Fibroblast of skin of right quadriceps (primary cell): ENCODE measurements at places on chromosomes 12 and 14.

- DNase-seq: no peak
Measured at GRCh38 chr12:38279756-38280155, 36.8 kb upstream of the ALG10B start.

DNA sequence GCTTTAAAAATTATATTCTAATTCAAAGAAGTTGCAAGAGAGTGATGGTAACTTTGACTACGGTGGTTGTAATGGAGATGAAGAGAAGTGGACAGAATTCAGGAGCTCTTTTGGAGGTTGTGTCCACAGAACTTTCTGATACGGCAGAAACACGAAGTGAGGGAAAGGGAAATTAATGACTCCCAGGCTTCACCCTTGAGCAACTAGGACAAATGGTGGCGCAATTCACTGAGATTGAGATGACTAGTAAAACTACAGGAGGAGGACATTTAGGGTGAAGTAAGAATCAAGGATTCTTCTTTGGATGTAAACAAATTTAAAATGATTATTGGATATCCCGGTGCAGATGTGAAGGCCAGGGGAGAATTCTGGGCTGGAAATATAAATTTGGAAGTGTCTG is 212.6 kb downstream of the PTPRO start:
- peak; percentile 11 for DNase-seq

DNA sequence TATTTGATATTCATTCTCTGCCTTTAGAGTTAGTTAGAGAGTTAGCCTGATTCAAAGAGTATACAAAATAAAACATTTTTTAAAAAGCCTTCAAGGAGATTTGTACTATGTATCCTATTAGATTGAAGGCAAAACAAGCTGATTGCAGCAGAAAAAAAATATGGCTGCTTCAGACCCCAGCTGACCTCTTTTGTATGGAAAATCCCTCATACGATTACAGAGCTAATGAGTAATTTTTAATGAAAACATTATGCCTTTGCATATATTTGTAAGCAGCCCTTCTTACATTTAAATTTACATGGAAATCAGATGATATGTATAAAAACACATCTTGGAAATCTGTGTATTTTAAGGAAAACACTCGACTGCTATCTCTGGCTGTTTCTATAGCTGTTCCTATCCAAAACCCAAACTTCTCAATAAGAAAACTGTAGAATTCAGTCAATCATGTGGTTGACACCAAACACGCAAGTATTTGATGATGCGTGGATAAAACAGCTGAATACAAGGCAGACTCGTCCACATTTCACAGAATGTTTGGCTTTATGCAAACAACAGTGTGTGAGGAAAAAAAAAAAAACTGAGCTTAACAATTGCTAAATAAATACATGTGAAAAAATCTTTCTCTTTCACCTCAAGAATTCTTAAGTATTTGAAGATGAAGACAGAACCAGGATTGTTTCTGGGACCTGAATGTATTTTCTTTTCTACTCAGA is 275.3 kb downstream of the EGLN3 start:
- DNase-seq: peak; percentile 69

DNA sequence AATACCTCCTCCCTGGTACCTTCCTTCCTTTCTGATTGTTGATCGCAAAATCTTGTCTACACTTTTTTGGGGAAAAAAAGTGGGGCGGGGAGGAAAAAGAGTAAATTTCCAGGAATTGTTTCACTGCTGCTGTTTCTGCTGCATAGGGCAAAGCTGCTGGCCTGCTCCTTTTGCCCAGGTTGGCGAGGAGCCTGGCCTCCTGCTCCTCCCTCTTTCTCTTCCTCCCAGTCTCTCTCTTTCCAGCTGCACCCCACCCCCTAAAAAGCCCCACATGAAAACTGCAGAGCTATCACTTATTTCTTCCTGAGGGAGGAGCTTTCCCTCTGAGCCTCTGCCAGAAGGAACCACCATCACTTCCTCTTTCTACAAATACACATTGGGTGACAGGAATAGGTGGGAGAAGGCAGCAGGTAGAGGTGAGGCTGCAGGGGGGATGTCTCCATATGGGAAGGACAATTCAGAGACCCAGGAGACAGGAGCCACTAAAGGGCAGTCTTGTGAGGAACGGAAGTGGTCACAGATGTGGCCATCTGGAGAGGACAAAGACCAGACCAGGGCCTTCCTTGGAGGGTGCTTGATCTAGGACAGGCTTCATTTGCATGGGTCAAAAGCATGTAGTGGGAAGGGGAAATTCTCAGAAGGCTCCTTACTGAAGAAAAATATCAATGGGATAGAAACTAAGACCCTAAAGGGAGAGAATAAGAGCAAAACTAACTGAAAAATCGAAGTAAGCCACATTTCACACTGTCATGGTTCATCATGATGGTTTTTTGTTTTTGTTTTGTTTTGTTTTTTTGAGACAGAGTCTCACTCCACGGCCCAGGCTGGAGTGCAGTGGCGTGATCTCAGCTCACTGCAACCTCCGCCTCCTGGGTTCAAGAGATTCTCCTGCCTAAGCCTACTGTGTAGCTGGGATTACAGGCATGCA is 14.8 kb downstream of the ZBTB39 start:
- DNase-seq: no peak

- DNase-seq: no peak
Measured at GRCh38 chr14:24011051-24011450, 22.3 kb downstream of the DHRS4L2 start.

DNA sequence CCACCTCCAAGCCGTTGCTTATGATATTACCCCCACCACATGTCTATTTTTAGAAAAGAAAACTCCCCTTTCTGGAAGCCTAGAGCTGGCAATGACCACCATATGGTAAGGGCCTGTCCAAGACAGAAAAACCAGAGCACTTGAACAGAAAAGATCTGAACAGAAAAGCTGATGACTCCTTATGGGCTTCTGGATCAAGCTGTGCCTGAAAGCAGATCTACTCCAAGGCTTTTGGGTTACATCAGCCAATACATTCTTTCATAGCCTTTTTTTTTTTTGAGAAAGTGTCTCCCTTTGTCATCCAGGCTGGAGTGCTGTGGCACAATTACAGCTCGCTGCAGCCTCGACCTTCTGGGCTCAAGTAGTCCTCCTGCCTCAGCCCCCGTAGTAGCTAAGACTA is 16.8 kb upstream of the OAS2 start:
- DNase-seq: no peak

DNA sequence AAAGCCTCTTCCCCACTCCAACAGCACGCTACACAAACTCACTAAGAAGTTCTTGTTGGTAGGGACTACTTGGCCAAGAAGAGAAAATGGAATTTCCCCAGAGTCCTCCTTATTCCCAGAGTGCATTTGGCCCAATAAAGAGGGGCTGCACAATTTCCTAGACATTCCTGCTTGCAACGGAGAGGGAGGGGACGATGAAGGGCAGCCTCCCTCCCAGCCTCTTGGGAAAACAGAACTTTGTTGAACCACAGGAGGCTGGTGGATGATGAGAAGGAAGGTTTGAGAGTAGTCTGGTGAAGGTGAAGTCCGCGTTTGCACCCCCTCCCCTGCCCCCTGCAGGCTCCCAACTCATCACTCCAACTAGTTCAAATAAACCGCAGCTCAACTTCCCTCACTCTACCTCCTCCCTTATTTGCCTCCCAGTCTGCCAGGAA is 19.1 kb upstream of the TBX3 start:
- no peak for DNase-seq

- no peak for DNase-seq
Measured at GRCh38 chr12:118984161-118984943, 3.0 kb downstream of the SRRM4 start.

DNA sequence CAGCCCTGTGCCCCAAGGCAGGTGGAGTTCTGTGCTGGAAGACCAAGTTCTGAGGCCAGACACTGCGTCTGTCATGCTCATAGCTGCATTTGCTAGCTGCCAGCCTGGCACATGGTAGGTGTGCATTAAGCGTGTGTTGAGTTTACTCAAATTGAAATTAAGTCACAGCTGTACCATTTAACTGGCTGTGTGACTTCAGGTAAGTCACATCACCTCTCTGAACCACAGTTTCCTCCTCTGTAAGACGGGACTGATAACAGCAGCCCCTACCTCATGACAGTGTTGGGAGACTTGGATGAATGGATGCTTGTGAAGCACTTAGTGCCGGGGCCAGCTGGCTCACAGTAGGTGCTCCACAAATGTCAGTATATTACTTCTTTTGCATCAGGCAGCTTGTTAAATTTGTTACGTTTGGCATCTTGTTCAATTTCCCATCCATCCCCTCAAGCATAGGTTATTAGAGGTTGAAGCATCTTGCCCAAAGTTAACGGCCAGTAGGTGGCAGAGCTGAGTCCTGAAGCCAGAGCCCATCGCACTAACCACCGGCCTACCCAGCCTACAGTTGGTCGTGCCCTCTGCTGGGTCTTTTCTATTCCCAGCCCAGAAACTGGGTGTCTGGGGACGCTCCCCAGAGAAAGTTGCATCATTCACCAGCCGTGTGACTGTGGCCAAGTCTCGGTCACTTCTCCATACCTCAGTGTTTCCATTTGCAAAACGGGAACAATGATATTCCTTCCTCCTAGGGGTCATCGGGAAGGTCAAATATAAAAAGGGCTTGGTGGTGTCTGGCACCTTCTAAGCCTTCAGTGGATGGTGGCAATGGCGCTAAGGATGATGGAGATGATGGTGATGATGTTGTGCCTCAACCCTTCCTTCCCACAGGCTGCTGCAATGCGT is 4.5 kb downstream of the DAO start:
- peak; percentile 3 for DNase-seq

- peak; percentile 18 for DNase-seq
Measured at GRCh38 chr14:22613106-22613695, 15.1 kb downstream of the ABHD4 start.

GRCh38 chr12:62934239-62934798 is 631 bp downstream of the PPM1H start:
- DNase-seq: peak; percentile 8

GRCh38 chr14:74710480-74710879 is 2.4 kb downstream of the AREL1 start:
- DNase-seq: no peak

GRCh38 chr12:93149229-93149628 is 220.1 kb upstream of the EEA1 start:
- DNase-seq: no peak

DNA sequence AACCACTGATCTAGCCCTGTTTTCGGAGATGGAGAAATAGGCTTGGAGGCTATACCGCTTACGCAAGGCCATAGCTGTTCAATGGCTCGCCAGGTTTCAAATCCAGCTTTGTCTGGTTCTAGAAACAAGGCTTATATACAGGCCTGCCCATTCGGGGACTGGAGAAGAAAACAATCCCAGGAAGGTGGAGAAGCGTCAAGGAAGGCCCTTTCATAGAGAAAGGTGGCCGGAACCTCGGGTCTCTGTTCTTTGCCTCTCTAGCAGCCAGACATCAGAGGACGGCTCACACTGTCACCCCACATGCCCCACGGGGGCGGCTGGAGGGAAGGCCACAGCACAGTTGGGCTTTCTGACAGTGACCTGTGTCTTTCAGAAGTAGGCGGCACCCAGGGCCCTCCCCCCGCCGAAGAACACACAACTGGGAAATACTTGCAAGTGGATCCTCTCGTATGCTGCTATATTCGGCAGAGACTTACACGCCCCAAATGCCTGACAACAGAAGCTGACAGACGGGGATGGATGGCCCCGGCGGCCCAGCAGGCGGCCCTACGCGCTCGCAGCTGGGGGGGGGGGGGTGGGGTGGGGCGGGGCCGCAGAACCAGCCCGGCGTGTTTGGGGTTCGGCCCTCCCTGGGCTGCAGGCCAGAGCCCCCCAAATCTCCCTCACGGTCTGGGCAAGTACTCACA is 4.5 kb upstream of the SETD1B start:
- peak; percentile 88 for DNase-seq

- DNase-seq: peak; percentile 9
Measured at GRCh38 chr12:10623131-10623530, 9.7 kb upstream of the MAGOHB start.

GRCh38 chr14:77043177-77043983 is 14.9 kb upstream of the IRF2BPL start:
- DNase-seq: peak; percentile 93

- DNase-seq: peak; percentile 48
Measured at GRCh38 chr12:2834581-2835491, at the start of gene NRIP2. TSS of gene NRIP2 (minus strand) at chr12:2835035. CDS start at chr12:2834983, 52 bp downstream.

DNA sequence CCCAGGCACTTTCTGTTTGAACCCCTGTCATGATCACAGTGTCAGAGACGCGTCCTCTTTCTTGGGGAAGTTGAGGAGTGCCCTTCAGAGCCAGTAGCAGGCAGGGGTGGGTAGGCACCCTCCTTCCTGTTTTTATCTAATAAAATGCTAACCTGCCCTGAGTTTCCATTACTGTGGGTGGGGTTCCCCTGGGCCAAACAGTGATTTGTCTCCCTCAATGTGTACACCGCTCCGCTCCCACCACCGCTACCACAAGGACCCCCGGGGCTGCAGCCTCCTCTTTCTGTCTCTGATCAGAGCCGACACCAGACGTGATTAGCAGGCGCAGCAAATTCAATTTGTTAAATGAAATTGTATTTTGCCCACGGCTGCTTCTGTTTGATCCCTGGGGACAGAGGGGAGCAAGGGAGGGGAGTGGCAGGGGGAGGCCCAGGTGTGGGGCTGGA is 5.1 kb downstream of the SHMT2 start:
- no peak for DNase-seq

GRCh38 chr12:89345830-89346740 is 6.2 kb downstream of the DUSP6 start:
- peak; percentile 65 for DNase-seq

DNA sequence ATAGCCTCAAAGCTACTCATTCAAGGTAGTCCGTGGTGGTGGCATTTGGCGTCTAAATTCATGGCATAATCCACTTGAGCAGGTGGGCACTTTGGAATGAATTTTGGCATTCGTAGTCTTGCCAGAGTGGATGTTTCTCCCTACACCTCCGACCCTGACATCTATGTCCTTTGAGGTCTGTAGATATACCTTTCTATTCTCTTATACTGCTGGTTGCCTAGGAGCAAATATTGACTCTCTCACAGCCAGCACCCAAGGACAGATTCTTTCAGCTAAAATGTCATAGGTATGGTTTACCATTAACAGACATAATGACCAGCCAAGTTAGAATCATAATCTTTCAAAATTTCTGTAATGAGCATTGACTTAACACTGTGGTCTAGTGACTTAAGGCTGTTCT is 47.4 kb upstream of the FLRT2 start:
- DNase-seq: no peak

DNA sequence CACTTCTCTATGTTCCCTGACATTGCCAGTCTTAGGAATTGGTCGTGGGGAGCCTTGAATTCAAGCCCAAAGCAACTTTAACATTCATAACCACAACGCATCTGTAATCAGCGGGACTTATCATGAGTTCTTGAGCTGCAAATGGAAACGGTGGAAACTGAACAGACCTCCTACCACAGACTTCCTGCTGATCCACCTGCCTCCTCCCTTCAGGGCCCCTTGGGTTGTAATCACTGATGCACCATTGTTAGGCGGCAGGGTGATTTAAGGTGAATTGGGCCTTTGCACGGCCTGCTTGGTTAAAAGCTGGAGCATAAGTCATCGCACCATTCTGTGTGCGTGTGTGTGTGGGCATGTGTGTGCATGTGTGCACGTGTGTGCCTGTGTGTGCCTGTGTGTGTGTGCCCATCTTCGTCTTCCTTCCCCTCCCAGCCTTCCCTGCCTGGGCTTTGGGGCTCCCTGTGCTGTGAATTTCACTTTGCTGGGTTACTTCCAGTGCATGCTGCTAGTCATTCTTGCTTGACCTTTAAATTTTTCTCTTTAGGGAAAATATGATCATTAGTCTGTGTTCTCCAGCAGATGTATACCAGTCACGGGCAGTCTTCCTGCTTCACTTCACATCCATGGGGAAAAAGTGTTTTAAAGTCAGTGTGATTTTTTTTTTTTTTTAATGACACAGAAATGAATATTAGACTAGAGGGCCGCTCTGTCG is 29.1 kb downstream of the CHST11 start:
- no peak for DNase-seq

GRCh38 chr12:99121546-99121945 is 476.5 kb downstream of the APAF1 start:
- DNase-seq: no peak
